ENCODE measurements at places on chromosomes 11 and 22. TPM values are rescaled to one million over a fixed set of nuclear protein-coding genes. Genes with fewer than 3 reads are reported as not detected.
A peak's percentile ranks its signal among the peaks of the same experiment; 100 is the strongest.

DNA sequence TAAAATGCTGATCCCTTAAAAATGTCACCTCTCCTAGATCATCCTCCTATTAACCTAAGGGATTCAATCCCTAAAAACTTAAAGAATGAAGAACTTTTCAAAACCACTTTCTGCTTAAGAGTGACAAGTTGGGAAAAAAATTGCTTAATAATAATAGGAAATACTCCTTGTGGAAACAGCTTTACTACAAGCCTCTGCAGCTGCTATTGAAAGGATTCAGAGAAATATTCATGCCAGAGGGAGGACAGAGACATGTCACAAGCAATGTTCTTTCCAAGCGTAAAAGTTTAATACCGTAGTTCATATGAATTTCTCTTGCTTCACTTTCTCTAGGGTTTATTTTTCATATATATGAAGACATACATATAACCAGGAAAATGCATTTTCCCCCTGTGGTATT lies 98.2 kb downstream of the ARHGAP20 start:
- no peak for DNase-seq

- DNase-seq = no peak
Observed at GRCh38 chr11:18065572-18065971, 19.5 kb upstream of the TPH1 start.

GRCh38 chr11:120441592-120441991 lies 70.0 kb upstream of the GRIK4 start:
- no peak for DNase-seq

FGF3 gene
- not detected for total RNA-seq

SLC25A18 gene
- total RNA-seq = not detected

GRCh38 chr11:32891657-32892354 lies 805 bp upstream of the QSER1 start:
- DNase-seq = peak; percentile 15

- no peak for DNase-seq
Observed at GRCh38 chr11:119115484-119116234, 5.7 kb upstream of the HINFP start.

ACRV1 gene
- not detected for total RNA-seq

- DNase-seq = no peak
Observed at GRCh38 chr11:9049959-9050358, 41.4 kb downstream of the SCUBE2 start.

GRCh38 chr22:37599153-37599552 lies 9.5 kb upstream of the GGA1 start:
- no peak for DNase-seq

LTBP3 gene
- total RNA-seq = 147 TPM

DNA sequence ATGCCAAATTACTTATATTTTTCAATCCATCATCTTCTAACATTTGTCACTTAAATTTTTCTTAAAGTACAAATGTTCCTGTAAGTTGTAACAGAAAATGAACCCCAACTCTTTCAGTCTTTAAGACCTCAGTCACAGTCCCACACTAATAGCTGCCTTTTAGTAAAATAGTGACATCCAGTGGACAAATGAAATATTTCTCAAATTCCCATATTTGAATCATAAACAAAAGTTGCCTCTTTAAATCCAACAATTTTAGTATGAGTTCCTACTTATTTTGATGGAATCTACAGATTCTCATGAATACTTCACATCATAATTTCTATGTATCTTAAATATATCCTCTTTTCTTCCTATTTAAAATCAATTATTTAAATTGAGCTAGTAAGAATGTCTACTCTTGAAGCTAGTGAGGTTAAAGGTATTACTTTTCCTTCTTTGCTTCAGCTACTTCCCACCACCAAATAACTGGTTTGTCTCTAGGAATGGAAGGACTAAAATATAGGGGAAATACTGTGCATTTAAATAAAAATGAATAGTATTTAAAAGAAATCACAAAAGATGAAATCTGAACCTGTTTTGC lies 9.2 kb downstream of the LIN7C start:
- DNase-seq = peak; percentile 44

DLG2 gene
- total RNA-seq = 5.8 TPM

GRCh38 chr11:122521626-122522025 lies 133.9 kb upstream of the UBASH3B start:
- DNase-seq = no peak

DNA sequence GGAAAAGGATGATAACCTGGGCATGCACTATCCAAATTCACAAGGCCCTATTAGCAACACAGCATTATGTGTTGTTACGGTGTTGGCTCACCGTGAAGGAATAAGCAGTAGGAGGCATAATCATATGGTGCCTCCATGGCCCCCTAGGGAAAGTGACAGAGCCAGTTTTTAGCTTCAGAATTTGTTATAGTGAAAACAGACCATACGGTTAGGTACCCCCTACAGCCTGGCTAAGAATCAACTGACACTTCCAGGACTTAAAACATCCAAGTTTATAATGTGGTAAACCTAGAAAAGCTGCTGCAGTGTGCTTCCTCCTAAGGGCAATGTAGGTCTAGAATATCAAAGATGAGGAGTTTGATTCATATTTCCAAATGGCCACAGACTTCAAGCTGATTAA lies 30.4 kb downstream of the KIF18A start:
- no peak for DNase-seq

SERPIND1 gene
- total RNA-seq = 0.09 TPM

- no peak for DNase-seq
Observed at GRCh38 chr11:23263466-23263865, 403.2 kb upstream of the CCDC179 start.

DNA sequence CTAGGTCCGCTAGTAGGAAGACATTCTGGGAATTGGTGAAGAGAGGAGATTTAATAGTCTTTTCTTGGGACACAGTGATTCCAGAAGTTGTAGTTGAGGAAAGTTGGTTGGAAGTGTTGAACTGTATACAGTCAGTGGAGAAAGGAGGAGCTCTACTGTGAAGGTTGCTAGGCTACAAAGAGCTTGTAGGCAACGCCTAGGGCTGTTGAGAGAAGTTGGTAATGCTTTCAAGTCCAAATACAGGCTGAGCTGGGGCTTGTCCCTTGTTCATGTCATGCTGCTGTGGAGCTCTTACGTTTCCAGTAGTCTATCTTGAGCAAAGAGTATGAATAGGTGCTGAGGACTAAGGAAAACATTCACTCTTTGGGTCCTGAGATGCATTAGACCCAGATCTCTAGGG lies 1.1 kb downstream of the TBCEL start:
- peak; percentile 42 for DNase-seq

LYVE1 gene
- total RNA-seq = not detected

- peak; percentile 33 for DNase-seq
Observed at GRCh38 chr11:63613517-63614135, 607 bp downstream of the PLAAT3 start.

B4GALNT4 gene
- 1.5 TPM for total RNA-seq

- DNase-seq = no peak
Observed at GRCh38 chr11:108538022-108538424, 39.8 kb upstream of the POGLUT3 start.

PACSIN3 gene
- total RNA-seq = 31.6 TPM

OSBP2 gene
- 1.3 TPM for total RNA-seq

BTBD18 gene
- not detected for total RNA-seq

- no peak for DNase-seq
Observed at GRCh38 chr11:68036717-68037239, 2.0 kb upstream of the TCIRG1 start.

- no peak for DNase-seq
Observed at GRCh38 chr22:20553947-20554741, 46.7 kb downstream of the MED15 start.

DNA sequence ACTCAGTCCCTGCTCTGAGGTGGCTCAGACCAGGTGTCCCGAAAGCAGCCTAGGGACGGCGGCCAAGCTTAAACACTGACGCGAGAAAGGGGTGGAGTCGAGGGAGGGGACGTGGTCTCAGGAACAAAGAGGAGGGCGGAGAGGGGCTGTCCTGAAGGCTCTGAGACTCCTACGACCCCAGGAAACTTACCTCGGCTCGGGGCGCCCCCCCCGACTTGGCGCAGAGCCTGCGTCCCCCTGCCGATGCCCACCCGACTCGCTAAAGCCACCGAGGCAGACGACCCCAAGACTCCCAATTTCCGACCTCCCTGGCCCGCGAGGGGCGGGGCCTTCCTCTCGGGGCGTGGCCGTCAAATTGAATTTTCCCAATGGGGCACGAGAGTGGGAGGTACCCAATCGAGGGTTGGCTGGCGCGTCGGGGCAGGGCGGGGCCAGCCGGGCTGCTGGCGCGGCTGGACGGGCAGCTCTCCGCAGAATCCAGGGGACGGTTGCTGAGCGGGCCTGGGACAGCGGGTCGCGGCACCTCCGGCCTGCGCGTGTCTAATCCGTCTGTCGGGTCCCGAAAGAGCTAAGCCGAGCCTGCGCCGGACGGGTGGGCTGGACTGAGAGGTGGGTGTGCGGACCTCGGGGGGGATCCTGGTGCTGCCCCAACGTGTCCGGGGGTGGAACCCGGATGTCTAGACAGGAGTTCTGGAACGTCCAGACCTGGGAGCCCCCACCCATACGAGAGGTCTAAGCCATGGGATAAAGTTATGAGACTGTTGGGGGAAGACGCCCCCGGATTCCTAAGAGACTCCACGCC lies at the start of gene SMTN:
Gene SMTN, plus strand, starts transcription at position 471 of the 802 bp plus-strand sequence. CDS start 1,941 bp downstream, outside the sequence.
- peak; percentile 83 for DNase-seq

THOC5 gene
- total RNA-seq = 53.1 TPM

- DNase-seq = peak; percentile 35
Observed at GRCh38 chr22:26318975-26319374, 110.1 kb upstream of the ASPHD2 start.

GRCh38 chr11:60459345-60459744 lies 3.7 kb downstream of the MS4A1 start:
- no peak for DNase-seq

DNA sequence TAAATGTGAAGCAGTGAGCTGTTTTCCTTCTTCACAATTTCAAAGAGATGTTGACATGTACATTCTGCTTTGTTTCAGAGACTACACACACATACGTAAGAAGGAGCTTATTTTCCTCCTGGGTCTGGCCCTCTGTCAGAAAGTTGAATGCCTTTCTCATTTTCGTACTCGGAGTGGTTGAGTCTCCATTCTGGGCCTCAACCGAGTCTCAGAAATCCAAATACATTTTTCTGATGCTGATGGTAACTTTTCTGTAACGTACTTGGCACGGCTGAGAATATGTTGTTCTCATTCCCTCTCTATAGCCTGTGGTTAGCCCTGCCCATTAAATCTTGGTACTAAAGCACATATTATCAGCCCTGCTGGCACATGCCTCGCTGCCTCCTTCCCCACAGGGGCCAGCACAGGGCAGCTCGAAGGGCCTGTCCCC lies 25.3 kb downstream of the PARVA start:
- DNase-seq = no peak

OR56A5 gene
- not detected for total RNA-seq

DNA sequence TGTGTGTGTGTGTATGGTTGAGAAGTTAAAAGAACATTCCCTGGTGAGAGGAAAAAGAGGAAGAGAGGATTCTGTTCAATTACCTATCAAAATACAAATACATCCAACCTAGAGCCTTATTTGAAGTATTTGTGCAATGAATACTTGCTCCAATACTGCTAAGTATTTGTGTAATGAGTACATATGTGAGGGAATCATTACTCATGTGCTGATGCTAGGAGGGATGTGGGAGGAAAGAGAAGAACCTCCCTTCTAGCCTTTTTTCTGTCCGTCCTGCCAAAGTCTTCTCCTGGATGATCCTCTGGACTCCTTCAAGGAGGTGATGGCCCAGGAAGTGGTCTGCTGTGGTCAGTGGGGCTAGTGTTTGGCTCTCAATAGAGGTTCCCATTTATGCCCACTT lies 36.0 kb upstream of the ACCSL start:
- peak; percentile 56 for DNase-seq

DNA sequence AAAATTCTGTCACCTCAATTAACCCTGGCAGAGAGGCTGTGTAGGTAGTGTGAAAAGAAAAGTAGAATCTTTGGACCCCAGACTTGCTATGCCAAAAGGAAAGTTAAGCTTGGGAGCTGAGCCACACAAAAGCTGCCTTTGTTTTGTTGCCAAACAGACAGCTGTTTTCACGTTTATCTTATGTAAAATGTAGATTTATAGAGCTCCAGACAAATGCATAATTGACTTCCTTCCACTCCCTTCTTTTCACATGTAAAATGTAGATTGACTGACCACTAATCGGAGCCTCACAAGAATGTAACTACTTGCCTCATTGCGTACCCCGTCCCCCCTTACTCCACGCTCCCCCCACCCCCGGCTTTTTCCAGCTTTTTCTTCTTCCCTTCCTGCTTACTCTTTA lies 2302.2 kb upstream of the RAG2 start:
- no peak for DNase-seq

- peak; percentile 87 for DNase-seq
Observed at GRCh38 chr22:24523873-24524272, 28.7 kb downstream of the UPB1 start.

GRCh38 chr11:121300972-121301699 lies 8.6 kb downstream of the SC5D start:
- DNase-seq = no peak

- no peak for DNase-seq
Observed at GRCh38 chr11:119038884-119039283, 8.2 kb upstream of the SLC37A4 start.

GRCh38 chr11:71946144-71946571 lies 17.3 kb downstream of the RNF121 start:
- DNase-seq = peak; percentile 61

DNA sequence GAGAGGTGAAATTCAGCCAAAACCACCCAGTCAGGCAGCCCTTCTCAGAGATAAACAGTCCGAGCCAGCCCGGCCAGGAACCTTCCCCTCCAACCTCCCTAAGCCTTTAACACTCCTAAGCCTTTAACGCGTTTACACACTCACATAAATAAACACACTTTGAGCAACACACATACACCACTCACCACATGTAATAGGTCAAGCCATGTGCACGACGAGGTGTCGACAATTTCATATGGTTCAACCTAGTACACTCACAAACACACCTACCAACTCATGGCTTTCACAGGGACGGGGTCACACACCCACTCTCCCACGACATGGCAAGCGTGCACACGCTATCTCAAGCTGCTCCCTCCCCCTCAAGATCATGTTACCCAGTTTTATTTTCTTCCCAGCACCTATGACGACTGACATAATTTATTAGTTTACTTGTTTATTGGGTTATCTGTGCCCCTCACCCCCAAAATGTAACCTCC lies 15.5 kb downstream of the SLC43A1 start:
- DNase-seq = no peak

- no peak for DNase-seq
Observed at GRCh38 chr11:76640501-76640900, 30.0 kb downstream of the LRRC32 start.

DNA sequence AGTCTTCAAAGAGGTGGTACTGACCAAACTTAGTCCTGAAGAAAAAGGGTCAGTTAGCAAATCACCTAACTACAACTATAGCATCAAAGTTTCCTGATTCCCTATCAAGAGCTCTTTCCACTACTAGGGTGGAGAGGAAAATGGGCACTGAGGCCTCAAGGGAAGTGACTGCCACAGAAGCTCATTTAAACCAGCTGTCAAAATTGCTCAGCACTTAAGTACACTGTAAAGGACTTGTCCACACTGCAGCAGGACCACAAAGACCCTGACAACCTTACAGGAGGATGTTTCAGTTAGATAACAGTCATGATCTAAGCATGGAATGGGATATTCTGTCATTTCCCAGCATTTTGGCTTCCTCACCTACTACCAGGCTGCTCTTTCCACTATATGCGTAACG lies 33.0 kb downstream of the FAM168A start:
- DNase-seq = no peak
